Hepatocyte (in vitro differentiated cells): ENCODE measurements at places on chromosomes 1 and 21. TPM values are rescaled to one million over a fixed set of nuclear protein-coding genes. Genes with fewer than 3 reads are reported as not detected.

- H3K27ac ChIP-seq, result peak overlapping the region; percentile 77
- no peak overlapping the region for H3K4me3 ChIP-seq
- peaks cover 15% of the 10 kb centered on the region for H3K4me1 ChIP-seq
- H3K36me3 ChIP-seq, result no peaks in the 10 kb centered on the region
- DNase-seq, result no peak
- H3K27me3 ChIP-seq, result no peaks in the 10 kb centered on the region
Measured at GRCh38 chr1:220786057-220786336, 716 bp upstream of the MTARC1 start.

- H3K4me3 ChIP-seq, result no peak overlapping the region
- no peaks in the 10 kb centered on the region for H3K36me3 ChIP-seq
- DNase-seq, result no peak
- no peak overlapping the region for H3K27ac ChIP-seq
Measured at GRCh38 chr1:178374016-178374415, 122.7 kb downstream of the CLEC20A start.

GRCh38 chr1:212700892-212701819 is 1.5 kb upstream of the BATF3 start:
- peaks cover 35% of the 10 kb centered on the region for H3K27me3 ChIP-seq
- no peaks in the 10 kb centered on the region for H3K36me3 ChIP-seq
- H3K4me3 ChIP-seq, result peak overlapping the region; percentile 65
- H3K4me1 ChIP-seq, result peaks cover 27% of the 10 kb centered on the region

CRP gene
- not detected in 2 replicates for polyA plus RNA-seq
